ENCODE measurements at places on chromosomes 6 and 20.
A peak's percentile ranks its signal among the peaks of the same experiment; 100 is the strongest.

DNA sequence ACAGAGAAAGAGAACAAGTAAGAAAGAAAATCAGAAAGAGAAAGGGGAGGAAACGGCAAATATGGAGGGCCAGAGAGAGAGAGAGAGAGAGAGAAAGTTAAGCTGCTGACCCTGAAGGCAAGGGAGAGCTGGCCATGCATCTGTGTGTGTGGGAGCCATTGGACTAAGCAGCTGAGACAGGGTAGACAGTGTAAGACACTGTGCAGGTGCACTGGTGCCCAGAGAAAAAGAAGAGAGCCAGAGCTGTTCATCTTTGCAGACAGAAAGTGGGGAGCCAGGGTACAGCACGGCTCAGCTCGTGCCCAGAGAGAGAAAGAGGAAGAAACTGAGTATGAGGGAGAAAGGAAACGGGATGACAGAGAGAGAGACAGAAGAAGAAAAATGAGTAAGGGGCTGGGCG lies 24.2 kb upstream of the ZNF318 start:
- DNase-seq, result no peak

- DNase-seq, result no peak
These were observed 288.7 kb upstream of the FOXQ1 start for GRCh38 chr6:1023229-1023628.

DNA sequence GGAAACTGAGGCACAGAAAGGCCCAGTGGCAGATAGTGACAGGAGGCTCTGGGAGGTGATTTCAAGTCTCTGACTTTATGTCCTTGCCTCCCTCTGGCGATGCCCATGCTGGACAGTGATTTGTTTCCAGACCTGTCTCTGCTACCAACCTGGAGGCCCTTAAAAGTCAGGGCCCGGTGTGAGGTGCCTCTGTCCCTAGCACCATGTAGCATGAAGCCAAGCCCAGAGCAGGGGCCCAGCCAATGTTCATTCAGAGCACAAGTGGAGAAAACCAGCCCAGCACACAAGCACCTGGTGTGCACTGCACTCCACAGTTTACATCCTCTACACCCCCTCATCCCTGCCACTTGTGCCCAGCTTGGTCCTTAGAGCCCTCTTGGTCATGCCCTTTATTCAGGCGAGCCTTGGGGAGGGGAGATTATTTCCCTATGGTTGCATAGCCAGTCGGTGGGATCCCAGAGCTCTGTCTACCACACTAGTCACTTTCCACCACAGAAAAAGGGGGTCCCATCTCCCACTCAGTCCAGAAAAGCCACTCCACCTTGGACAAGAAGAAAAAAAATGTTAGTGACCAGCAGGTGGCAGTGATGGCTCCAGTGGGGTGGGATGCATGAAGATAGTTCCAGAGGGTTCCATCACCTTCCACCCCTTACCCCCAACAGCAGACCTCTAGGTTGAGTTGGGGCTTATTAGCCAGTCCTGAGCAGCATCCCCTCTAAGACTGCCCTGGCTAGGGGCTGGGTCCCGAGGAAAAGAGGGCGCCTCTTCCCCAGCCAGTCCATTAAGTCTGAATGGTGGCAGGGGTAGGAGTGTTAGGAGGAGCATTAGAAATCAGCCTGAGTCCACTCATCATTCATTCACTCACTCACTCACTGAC lies 30.9 kb downstream of the KIAA1755 start:
- peak; percentile 0 for DNase-seq

DNA sequence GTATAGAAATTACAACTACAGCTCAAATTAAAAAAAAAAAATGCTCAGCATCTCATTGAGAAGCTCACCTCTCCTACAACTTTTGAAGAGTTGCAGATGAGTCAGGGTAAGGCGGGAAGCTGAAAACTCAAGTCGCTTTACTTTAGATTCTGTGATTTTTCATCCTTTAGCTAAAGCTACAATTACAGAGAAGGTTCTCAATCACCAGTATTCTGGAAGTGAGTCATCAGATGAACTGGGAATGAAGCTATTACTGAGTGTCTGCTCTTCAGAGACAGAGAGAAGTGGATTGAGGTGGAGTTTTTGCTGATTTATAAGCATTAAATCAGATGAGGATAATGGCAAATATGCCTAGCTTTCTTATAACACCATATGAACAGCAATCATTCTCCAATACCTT lies 91.9 kb downstream of the TFAP2A start:
- no peak for DNase-seq

GRCh38 chr6:24307881-24308280 lies 50.0 kb downstream of the DCDC2 start:
- no peak for DNase-seq

DNA sequence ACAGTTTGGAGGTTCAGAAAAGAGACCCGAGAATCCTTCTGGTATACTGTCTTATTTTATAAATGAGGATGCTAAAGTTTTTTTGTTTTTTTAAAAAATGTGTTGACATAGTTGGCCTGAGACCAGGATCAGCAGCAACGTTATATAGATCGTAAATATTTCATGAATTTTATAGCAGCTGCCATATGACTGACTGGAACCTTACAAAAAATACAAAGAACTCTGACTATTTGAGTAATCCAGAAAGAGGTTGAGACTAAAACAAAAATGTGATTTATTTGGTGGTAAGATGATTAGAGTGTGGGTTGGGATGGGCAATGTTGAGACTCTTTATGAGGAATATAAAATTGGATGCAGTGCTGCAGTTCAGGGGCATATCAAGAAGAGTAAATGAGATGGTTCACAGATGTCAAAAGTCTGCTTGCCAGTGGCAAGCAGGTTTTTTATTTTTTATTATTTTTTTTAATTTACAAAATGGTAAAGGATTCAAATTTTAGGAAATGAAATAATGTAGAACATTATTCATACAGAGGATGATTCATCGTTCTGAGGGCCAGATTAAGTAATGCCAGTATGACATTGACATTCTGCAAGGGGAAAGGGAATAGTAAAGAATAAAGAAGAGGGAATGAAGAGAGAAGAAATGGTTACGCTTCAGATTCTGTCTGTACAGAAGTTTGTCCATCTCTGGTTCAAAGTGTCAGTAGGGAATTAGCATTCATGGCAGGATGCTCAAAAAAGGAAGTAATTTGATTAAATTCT lies 58.5 kb downstream of the SCAF8 start:
- DNase-seq, result no peak

- no peak for DNase-seq
These were observed 154.1 kb upstream of the RUNX2 start for GRCh38 chr6:45174045-45174444.
